Stimulated activated CD8-positive, alpha-beta memory T cell treated with anti-CD3 and anti-CD28 coated beads, Interleukin-15, amount 100 ng/mL, for 48 hours (primary cell): ENCODE measurements at places on chromosomes 12 and 14.

- no peak for DNase-seq
Measured at GRCh38 chr14:21069388-21070082, 569 bp upstream of the ARHGEF40 start.

- DNase-seq = no peak
Measured at GRCh38 chr12:52208424-52209165, 16.8 kb upstream of the KRT80 start.

DNA sequence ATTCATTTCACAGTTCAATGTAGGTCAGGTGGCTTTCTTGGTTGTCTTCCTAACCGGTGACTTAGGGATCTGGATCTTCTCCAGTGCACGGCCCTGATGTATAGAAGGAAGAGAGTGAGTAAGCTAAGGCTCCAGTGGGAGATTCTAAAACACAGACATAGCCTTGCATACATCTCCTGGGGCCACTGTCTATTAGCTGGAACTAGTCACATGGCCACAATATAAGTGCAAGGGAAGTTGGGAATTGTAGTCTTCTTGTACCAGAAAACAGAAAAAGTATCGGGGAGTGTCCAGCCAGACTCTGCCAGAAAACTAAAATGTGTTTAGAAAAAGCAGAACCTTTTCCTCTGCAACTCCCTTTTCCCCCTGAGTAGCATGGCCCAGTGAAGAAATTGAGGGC is 531.6 kb downstream of the VRK1 start:
- DNase-seq = no peak

DNA sequence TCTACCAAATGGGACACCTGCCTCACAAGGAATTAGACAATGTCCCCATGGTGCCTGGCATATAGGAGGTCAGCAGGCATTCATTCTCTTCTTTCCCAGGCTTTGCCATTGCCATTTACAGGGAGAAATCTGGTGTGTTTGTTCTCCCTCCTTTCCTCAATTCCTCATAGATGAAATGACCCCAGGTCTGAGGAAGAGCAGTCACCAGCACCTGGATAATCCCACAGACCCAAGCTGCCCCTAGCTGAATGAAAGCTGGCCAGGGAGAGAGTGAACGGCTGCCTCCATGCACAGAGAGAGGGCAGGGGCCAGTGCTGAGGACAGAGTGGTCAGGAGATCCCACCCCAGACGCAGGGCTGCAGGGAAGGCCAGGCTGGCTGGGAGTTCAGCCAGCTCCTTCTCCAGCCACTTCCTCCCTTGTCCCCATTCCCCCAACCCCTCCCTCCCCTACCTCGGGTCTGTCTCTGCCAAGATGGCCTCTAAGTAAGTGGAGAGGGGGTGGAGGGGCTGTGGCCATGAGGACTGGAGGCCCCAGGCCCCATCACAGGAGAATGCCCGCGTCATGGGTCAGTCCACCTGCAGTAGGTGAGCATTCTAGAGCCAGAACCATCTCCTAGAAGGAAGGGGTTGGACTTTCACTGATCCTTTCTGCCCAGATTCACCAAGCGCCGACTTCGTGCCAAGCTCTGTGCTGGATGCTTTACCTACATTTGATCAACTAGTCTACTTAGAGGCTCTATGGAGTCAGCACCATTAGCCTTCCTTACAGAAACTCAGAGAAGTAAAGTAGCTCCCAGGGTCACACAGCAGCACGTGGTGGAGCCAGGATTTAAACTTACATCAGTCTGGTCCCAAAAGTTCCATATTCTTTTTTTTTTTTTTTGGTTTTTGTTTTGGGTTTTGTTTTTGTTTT is 2.0 kb upstream of the KRT4 start:
- DNase-seq = no peak

GRCh38 chr12:47073951-47074350 is 5.5 kb upstream of the PCED1B start:
- no peak for DNase-seq

- DNase-seq = no peak
Measured at GRCh38 chr12:80168936-80169335, 69.6 kb downstream of the OTOGL start.

- DNase-seq = no peak
Measured at GRCh38 chr14:29236848-29237247, 470.3 kb downstream of the FOXG1 start.

DNA sequence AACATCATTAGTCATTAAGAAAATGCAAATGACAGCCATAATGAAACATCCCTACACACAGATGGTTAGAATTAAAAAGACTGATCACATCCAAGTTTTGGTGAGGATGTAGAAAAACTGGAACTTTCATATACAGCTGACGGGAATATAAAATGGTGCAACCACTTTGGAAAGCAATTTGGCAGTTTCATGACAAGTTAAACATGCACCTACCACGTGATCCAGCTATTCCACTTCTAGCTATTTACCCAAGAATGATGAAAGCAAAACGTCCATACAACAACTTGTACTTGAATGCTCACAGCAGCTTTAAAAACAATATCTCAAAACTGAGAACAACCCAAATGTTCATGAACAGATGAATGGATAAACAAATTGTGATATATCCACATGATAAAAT is 77.9 kb upstream of the AVPR1A start:
- DNase-seq = no peak

GRCh38 chr14:55780156-55780946 is 200.3 kb downstream of the KTN1 start:
- DNase-seq = no peak

- DNase-seq = no peak
Measured at GRCh38 chr12:119457271-119457670, 122.7 kb downstream of the CCDC60 start.
